ENCODE measurements at places on chromosomes 11 and 22. TPM values are rescaled to one million over a fixed set of nuclear protein-coding genes. Genes with fewer than 3 reads are reported as not detected.

- no peak for DNase-seq
Measured at GRCh38 chr11:15926071-15926470, 430.3 kb downstream of the SOX6 start.

GRCh38 chr11:30774496-30775232, 188.5 kb upstream of the MPPED2 start:
- no peak for DNase-seq

GRCh38 chr11:1557904-1558774, 13.9 kb downstream of the DUSP8 start:
- no peak for DNase-seq

GRCh38 chr11:503179-503981, 3.7 kb downstream of the RNH1 start:
- DNase-seq = no peak

DNA sequence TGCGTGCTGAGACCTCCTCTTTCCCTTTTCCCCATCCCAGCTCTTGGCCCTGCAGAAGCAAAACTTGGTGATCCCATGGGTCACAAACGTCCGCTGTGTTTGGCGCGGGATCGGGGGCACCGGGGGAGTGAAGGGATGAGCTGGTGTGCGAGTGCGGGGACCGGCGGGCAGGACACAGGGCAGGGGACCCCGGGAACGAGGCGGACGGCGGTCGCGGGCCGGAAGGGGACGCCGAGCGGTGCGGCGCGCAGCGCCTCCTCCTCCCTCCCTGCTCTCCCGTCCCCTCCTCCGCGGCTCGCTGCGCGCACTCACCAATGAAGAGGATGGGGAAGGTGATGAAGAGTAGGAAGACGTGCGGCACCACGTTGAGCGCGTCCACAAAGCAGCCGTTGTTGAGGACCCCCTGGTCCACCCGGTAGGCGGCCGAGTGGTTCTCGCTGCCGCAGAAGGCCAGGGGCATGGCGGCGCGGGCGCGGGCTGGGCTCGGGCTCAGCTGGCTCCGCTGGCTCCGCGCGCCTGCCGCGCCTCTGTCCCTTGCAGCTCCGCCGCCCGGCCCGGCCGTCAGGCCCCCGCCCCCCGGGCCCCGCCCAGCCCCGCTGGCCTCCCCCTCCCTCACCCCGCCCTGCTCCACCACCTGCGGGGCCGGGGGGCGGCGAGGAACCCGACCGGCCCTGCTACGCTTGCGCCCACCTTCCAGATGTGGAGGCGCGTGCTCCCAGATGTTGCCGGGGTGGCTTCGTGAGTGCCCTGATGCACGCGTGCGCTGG, at the start of gene ABCC8:
Gene ABCC8 (minus strand): TSS at position 529 of the 767 bp plus-strand sequence. CDS start 69 bp downstream, at position 460.
- no peak for DNase-seq

- DNase-seq = no peak
Measured at GRCh38 chr11:79092791-79093353, 348.0 kb downstream of the TENM4 start.

- DNase-seq = no peak
Measured at GRCh38 chr11:131923309-131923708, 552.9 kb downstream of the NTM start.

DNA sequence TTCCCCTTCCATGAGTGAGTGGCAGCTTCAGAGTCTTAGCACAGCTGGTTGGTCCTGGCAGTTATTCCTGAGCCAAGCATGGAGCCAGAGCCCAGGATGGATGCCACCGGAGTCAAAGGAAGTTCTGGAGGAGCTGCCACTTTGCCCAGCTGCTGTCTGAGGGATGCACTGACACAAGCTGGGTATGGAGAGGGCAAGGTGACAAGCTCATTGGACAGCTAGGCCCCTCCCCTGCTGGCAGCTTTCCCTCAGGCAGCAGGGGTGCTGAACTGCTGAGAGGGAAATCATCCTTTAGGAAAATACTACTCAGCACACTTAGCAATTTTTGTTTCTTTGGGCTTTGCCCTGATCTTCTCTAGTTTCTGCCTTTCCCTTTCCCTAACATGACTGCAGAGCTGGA, 99.3 kb upstream of the SESN3 start:
- DNase-seq = no peak

- DNase-seq = no peak
Measured at GRCh38 chr22:49446759-49447710, 380.6 kb downstream of the BRD1 start.

MRGPRF gene
- 28.3 TPM for polyA plus RNA-seq
